ENCODE measurements at places on chromosomes 16 and 17.

DNA sequence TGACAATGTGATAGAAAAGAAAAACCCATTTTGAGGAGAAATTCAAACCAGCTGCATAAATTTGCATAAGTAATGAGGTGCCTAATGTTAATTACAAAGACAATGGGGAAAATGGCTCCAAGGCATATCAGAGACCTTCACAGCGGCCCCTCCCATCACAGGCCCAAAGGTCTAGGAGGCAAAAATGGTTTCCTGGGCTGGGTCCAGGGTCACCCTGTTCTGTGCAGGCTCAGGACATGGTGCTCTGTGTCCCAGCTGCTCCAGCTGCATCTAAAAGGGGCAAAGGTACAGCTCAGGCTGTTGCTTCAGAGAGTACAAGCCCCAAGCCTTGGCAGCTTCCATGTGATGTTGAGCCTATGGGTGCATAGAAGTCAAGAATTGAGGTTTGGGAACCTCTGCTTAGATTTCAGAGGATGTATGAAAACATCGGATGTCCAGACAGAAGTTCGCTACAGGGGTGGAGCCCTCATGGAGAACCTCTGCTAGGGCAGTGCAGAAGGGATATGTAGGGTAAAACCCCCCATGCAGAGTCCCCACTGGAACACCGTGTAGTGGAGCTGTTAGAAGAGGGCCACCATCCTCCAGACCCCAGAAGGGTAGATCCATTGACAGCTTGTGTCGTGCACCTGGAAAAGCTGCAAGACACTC, 40.6 kb downstream of the IKZF3 start:
- no peak for DNase-seq

- no peak for DNase-seq
Observed at GRCh38 chr16:50487528-50487927, 60.7 kb upstream of the NKD1 start.

DNA sequence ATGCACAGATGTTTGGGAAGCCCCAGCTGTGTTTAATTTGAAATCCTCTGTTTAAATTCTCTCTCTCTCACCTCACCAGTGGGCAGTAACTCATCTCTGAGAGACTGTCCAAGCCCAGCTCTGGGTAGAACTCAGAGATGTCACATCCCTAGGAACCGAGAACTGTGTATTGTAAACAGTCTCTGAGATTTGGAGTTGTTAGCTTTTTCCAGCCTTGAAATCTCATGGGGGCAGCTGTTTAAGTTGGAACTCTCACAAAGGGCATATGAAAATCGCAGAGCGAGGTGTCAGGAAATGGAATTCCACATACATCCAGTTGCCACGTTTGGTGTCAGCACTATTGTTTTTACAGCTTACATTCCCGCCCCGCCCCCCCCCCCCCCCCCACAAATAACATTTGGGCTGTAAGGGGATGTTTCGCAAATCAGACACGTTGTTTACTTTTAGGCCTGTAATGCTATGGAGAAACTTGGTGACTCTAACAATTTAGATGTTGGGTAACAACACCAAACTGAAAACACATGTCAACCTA, 34.3 kb downstream of the VPS35L start:
- DNase-seq = peak; percentile 97

GRCh38 chr17:47225436-47225858, 16.3 kb downstream of the MYL4 start:
- peak; percentile 16 for DNase-seq

GRCh38 chr16:90032674-90033331, 13.5 kb upstream of the DBNDD1 start:
- no peak for DNase-seq

DNA sequence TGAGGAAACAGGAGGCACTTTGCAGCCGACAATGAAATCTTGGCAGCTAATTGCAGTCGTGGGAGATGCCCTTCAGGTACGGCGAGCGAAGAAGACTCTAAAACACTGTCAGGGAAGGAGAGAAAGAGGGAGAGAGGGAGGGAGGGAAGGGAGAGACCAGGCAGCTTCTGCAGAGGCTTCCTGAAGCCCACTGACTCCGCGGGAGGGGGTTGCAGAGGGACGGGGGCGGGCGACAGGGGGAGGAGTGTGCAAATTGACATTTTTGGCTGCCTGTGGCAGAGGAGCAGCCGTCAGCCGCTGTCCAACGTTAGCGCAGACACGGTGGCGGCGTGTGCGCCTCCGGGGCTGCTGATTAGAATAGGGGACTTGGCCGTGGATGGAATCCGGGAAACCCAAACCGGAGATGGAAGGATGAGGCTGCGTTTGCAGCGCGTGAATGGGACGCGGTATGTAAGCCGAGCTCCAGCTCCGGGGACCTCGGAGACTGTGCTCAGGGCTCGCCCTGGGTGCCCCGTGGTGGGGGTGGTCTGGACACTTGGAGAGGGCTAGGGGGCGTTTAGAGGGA, 849.1 kb upstream of the RBFOX1 start:
- DNase-seq = no peak

DNA sequence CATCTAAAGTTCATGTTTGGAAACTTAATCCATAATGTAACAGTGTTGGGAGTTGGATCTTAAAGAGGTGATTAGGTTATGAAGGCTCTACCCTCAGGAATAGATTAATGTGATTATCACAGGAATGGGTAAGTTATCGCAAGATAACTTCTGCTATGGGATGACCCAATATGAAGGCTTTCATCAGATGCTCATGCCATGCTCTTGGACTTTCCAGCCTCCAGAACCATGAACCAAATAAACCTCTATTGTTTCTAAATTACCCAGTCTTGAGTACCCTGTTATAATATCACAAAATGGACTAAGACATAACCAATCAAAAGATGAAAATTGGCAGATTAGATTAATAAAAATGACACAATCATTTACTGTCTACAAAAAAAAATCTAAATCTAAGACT, 906.9 kb upstream of the SOX9 start:
- no peak for DNase-seq

GRCh38 chr17:39178536-39178935, 12.6 kb upstream of the ARL5C start:
- no peak for DNase-seq

- DNase-seq = no peak
Observed at GRCh38 chr17:72287586-72287985, 166.8 kb downstream of the SOX9 start.

DNA sequence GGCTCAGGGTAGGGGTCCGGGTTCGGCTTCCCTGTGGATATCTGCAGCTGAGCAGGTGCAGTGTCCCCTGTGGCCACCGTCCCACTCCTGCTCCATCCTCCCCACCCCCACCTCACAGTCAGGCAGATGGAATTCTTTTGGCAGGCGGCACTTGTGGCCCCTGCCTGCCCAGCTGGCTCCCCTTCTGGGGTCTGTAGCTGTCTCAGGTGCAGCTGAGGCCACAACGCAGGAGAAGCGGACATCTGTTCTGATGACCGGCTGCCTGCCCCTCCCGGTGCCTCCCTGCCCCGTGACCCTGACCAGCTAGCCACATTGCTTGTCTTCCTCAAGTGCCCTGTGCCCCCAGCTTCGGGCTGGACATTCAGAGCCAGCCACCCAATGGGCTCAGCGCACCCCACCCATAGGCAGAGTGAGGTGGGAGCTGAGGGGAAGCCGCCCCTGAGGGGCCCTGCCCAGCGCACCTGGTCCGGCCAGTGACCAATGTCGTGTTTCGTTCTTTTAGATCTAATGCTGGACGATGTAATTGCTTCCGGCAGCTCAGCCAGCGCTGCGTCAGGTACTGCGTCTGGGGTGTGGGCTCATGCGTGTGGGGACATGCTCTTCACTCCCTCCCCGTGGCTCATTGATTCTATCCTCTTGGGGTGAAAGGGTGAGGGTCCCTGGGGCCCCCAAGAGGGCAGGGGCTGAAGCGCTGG, 25.2 kb upstream of the ABCC3 start:
- DNase-seq = no peak

GRCh38 chr17:79546386-79546785, 64.5 kb downstream of the RBFOX3 start:
- DNase-seq = no peak

- DNase-seq = no peak
Observed at GRCh38 chr16:86498671-86499439, 11.5 kb upstream of the FOXF1 start.

DNA sequence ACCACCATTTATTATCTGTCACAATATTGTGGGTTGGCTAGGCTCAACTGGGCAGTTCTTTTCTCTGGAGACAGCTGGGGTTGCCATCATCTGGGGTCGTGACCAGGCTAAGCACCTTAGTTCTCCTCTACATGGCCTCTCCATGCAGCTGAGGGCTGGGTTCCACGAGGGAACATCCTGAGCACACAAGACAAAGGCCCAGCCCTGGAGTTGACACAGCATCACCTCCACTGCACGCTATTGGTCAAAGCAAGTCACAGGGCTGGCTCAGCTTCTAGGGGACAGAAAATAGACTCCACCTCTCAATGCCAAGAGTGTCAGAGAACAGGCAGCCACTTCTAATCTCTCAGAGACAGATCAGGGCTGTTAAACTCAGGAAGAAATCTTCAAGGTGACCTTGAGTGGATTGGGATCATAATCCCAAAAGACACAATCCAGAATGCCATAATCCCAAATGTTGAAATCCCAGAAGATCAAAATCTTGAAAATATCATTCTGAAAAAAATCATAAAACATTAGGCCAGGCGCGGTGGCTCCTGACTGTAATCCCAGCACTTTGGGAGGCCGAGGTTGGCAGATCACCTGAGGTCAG, 13.0 kb upstream of the USP10 start:
- DNase-seq = no peak

DNA sequence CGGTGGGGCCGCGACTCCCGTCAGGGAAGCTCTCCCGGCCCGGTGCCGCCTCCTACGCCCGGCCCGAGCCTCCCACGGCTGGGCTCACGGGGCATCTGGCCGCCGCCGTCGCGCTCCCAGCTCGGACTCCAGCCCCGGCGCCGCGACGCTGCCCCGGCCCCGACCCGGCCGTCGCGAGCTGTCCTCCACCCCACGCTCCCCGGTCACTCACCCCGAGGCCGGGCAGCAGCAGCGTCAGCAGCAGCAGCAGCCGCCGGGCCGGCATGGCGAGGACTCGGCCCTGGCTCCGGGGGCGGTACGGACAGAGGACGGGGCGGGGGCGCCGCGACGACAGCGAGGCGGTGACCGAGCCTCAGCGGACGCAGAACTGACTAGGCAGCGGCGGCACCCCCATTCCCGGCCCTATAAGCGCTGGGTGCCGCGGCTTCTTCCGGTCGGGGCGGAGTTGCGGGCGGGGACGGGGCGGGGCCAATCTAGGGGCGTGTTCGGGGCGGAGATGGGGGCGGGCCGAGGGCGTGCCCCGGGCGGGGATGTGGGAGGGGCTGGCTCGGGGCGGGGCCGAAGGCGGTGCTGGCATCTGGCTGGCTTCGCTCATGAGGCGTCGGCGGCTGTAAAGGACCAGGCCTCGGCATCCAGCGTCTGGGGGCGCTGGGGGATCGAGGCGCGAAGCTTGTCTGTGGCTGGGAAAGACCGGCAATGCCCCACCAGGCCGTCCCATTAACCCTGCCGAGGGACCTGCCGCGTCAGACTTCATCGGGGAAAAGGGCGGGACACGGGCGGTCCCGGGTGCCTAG, at the start of gene ERN1:
Gene ERN1 (minus strand): TSS at position 380 of the 794 bp plus-strand sequence. CDS start 115 bp downstream, at position 265.
- DNase-seq = peak; percentile 85

- DNase-seq = no peak
Observed at GRCh38 chr16:13041646-13042290, 140.4 kb downstream of the SHISA9 start.

- no peak for DNase-seq
Observed at GRCh38 chr16:65038100-65038499, 83.8 kb downstream of the CDH11 start.

DNA sequence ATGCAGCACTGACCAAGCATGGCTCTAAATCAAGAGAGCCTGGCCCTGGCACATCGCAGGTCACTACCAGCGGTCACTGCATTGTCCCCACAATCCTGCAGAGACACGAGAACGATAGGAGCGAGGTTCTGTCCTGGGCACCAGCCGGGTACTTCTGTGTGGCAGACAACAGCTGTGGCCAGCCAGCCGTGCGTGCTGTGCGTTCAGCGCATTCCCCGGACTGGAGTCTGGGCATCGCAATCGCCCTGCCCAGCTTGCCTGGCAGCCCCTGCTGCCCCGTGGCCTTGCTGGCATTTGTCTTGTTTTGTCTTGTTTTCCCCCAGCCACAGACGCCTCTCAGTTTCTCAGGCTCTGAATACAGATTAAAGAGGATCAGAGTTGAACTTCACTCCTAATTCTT, 33.9 kb downstream of the COTL1 start:
- DNase-seq = no peak

DNA sequence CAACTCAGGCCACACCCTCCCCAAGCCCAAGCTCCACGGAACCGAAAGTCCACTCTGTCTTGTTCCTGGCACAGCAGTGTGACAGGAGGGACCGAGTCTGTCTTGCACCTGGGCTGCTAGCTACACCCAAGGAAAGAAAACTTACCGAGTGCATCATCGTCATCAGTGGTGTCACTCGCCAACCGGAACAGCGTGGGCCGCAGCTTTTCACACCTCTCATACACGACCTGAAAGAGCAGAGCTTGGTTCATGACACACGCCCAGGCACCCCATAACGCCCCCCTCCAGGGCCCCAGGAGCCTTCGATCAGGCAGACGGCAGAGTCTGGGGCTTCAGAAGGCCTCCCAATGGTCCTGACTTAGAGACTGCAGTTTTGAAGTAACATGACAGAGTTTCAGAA, 27.5 kb downstream of the GGA2 start:
- DNase-seq = no peak

DNA sequence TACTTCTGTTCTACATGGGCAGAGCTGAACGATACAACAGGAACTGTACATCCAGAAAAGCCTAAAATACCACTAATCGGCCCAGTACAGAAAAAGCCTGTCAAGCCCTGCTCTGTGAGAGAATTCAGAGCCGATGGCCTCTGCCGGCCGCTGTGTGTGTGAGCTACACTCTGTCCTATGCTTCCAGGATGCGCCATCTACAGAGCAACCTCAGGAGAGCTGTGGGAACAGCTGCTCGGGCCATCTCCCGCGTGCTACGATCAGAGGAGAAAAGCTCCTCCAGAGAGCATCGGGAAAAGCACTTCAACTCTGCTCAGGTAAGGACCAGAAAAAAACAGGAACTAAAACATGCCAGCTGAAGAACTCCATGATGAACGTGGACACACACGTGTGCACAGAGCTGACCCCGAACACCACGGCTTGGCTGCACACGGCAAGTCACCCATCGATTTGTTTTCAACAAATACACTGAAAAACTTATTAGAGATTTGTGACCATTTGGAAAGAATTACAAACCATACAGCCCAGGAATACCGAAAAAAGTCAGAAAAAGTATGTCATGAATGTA, 115.9 kb downstream of the ANKRD11 start:
- no peak for DNase-seq

DNA sequence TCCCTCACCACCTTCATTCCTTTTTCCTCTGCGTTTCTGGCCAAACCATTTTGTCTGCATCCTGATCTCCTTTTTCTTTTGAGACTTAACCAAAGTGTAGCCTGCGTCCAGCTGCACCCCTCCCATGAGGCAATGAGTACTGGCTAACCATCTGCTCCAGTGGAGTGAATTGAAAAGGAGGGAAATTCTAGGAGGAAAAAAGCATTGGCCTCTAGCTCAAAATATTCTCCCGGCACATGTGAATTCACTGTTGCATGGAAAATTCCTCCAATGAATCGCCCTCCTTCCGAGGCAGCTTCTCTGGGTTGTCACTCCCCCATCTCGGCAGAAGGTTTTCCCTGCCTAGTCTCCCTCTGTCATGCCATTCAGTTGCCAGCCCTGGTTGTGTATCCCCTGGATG, 5.6 kb downstream of the RAP1GAP2 start:
- no peak for DNase-seq

All from trophoblast cell (in vitro differentiated cells and primary cell).